ENCODE measurements at places on chromosomes 2 and 18.

GRCh38 chr2:16665748-16666448 is at the start of gene CYRIA:
TSS of gene CYRIA (minus strand) at chr2:16665834. CDS start at chr2:16588119, 77,715 bp downstream.
- peak; percentile 42 for DNase-seq

- DNase-seq: no peak
Measured at GRCh38 chr2:42385225-42385624, 24.2 kb upstream of the COX7A2L start.

GRCh38 chr2:130951018-130951417 is 114.3 kb downstream of the ARHGEF4 start:
- no peak for DNase-seq

- no peak for DNase-seq
Measured at GRCh38 chr18:10235661-10235952, 218.8 kb upstream of the APCDD1 start.

- DNase-seq: peak; percentile 87
Measured at GRCh38 chr2:176104316-176105077, 2.6 kb upstream of the HOXD11 start.

DNA sequence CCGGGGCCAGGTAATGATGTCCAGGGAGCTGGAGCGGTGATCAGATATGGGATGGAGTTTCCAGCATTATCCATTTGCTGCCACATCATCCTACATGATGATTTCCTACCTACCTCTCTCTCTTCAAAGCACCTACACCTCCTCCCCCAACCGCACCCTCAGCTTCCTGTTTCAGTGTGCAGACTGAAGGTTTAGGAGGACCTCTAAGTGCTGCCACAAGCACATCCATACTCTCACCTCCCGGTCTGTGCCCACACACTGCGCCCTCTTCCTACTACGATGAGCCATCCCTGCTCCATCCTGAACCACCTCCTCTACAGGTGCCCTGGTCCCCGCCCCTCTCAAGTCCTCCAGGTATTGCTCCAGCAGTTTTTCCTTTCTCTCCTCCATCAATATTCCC is 123.7 kb downstream of the ALPK2 start:
- DNase-seq: no peak

- no peak for DNase-seq
Measured at GRCh38 chr18:61992923-61993322, 100.1 kb upstream of the RNF152 start.

GRCh38 chr2:216971593-216971992 is 111.7 kb upstream of the TNP1 start:
- DNase-seq: no peak

DNA sequence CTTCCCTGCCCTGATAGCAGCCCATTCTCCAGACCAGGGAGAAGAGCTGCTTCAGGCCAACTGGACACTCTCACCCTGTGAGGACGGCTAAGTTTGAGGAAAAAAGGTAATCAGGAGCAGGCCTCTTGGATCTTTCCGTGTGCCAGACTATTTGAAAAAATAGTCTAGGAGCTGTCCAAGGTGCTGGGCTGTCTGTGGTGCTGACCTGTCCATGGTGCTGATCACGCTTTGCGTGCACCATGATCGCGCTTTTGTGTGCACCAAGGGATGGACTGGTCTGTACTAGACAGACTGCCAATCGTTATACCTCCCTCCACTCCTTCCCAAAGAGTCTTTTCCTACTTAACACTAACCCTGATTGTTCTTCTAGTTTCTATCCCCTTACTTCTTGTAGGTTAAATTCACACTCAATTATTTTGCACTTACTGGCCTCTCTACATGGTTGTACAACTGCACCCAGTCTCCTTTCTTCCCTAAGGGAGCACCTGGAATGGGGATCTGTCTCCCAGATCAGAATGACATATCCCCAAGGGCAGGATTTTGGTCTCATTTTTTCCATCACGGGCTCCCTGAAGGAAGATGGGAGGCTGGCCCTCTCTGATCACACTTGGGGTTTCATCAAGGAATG is 295.4 kb downstream of the CELF4 start:
- peak; percentile 42 for DNase-seq

DNA sequence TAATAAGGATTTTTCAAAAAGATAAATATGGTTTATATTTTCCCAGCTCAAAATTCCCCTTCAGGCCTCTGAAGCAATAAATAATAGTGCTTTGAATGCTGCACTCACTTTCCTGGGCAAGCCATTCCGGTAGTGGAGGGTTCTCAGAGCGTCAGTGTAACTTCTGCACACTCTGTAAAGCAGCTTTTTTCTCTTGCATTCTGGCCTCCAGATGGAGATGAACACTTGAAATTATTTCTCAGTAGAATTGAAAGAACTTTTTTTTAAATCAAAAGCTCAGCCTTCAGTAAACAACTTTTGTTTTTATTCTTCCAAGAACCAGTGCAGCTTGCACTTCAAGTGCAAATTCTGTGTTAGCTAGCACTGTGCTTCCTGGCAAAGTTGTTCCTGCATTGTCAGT is 281.1 kb upstream of the RAB12 start:
- DNase-seq: no peak

GRCh38 chr2:12948961-12949353 is 232.2 kb downstream of the TRIB2 start:
- DNase-seq: no peak

- peak; percentile 72 for DNase-seq
Measured at GRCh38 chr18:46073474-46074331, 1.6 kb upstream of the PSTPIP2 start.

- no peak for DNase-seq
Measured at GRCh38 chr2:38602136-38602731, 494 bp downstream of the HNRNPLL start.

- DNase-seq: no peak
Measured at GRCh38 chr2:174561283-174561971, 36.2 kb downstream of the WIPF1 start.

DNA sequence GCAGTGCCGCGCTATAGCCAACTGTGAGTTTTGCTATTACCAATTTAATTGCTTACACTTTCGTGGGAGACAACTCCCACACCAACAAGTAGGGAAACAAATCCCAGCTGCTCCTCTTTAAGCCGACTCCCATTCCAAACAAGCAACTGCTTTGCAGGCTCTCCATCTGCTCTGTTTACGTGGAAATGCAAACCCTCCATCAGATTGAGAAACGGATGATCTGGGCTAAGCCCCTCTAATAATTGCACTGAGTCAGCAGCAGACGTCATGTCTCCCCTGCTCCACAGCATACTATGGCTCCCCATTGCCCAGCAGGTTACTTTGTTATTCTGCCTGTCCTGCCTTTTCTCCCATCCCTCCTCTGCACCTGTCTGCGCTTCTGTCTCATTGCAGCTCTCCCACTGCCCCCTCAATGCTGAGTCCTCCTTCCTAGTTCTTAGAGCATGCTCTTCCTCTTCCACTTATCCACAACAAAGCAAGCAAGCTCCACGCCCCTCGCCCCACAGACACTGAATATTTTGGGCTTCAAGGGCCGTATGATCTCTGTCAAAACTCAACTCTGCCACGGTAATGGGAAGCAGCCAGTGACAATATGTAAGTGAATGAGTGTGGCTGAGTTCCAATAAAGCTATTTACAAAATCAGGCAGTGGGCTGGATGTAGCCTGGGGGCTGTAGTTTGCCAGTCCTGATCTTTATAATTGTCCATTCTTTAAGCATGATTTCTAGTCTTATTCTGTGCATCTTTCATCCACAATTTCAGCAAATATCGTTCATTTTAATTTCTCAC is 39.5 kb upstream of the ARL4C start:
- DNase-seq: no peak

GRCh38 chr2:147546109-147546508 is 298.7 kb upstream of the ACVR2A start:
- no peak for DNase-seq

DNA sequence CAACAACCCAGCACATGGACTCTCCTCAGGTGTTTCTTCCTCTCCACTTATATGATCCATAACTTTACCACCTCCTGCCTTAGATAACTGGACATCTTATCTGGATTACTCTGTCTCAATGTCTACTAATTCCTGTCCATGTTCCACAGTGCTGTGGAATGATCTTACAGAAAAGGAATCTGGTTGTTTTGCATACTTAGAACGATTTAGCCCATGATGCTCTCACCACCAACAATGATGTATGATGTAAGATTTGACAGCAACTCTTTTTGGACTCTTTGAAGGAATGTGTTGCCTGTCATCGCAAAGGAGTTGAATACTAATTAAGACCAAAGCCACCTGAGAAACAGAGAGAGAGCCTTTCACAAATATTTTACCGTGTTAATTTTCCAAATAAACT is 37.7 kb upstream of the SYT4 start:
- DNase-seq: no peak

- DNase-seq: no peak
Measured at GRCh38 chr2:66440708-66441497, 6.0 kb downstream of the MEIS1 start.

GRCh38 chr2:148971547-148971946 is 67.0 kb upstream of the LYPD6B start:
- DNase-seq: no peak

DNA sequence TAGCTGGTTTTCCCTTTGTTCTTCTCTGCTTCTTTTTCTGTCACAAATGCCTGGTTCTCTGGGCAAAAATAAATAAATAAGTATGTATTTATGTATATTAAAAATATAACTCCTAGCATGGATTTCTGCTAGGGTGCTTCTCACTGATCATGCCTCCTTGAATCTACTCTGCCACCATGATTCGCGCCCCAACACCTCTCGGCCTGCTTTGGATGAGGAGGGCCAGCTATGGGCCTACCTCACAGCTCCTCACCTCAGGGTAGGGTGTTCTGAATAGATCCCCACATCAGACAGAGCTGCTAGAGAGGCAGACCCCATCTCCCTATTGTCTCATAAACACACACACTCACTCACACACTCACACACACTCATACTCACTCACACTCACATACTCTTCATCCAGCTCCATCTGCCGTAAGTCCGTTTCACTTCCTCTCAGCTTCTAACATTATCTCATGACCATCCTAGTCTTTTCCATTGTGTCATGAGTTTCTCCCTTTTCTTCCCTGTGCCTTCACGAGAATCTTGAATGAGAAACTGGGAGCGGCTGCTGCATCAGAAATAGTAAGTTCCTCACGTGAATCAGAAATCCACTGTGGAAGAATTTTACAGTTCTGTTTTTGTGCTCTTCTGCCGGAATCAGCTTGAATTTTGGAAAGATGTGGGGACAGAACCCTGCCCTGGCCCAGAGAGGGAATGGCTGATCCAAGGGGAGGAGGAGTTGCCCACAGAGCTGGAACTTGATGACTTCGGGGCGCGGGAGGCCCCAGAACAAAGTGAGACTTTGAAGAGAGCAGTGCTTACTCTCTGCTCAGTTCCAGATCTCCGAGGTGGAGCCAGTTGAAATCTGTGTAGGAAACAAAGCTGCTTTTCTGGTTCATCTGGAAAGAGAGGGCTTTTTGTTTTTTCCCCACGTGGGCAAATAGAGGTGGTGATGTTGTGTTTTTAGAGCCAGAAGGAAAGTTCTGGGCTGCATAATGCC is 20.9 kb downstream of the ANXA4 start:
- DNase-seq: no peak

DNA sequence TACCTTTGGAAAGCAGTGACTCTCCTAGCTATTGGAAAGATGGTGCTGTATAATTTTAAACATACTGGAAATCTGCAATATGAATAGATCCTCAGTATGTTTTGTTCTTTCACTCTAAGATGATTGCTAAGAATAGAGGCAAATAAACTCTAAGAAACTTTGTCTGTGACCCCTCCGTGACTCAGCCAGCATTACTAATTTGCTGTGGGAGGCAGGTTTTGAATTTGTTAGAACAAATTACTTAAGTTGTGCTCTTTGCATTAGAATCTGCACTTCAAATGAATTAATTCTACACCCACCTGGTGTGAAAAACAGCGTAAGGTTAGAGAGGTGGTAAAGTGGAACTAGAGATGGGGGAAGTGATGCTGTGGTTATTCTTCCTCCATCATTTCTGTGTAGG is 142.2 kb downstream of the RAPGEF4 start:
- no peak for DNase-seq

GRCh38 chr2:62306751-62307468 is 111.0 kb downstream of the B3GNT2 start:
- DNase-seq: peak; percentile 56

DNA sequence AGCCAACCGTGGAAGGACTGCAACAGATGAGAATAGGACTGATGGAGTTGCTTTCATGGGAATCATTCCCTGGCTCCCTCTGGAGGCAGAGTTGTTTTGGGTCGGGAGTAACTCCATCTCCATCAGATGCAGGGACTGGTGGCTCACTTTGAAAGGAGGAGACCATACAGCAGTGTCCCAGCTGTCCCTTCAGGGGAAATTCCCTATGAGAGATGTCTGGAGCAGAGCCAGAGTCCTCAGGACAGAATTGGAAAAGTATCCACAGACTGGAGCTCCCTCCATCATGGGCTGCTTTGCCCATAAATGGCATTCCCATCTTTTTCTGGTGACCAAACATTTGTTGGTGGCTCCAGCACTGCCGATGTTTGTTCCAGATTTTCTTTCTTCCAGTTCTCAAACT is 144.3 kb downstream of the NCK2 start:
- DNase-seq: no peak

DNA sequence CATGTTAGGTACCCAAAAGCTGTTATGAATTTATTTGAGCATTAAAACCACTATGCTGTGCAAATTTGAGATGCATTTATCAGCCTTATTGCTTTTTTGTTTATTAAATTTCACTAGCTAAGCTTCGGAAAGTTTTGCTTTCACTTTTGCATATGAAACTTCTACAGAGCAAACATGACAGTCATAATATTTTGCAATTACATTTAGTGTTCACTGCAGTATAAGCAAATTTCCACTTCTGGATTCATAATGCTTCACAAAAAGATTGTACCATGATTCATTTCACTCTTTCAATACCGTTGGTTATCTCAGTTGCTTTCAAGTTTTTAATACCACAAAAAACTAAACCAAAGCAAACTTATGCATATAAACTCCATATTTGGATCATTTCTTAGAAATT is 228.7 kb upstream of the SLC8A1 start:
- no peak for DNase-seq

DNA sequence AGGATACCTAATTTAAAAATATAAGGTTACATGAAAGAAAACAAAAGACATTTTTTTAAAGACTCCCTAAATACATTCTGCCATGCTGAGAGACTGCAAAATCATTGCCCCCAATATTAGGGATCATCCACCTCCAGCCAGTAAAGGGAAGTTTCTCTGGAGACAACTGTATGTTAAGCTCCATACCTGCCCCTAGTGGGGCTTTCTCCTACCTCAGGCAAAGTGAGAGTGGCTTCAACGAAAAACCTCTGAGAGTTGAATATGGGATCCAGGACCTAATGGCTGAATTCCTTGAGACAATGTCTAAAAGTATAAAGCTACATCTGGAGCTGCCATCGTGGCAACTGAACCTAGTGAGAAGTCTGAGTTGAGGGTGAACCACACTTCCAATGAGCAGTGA is 248.1 kb upstream of the FIGN start:
- no peak for DNase-seq

DNA sequence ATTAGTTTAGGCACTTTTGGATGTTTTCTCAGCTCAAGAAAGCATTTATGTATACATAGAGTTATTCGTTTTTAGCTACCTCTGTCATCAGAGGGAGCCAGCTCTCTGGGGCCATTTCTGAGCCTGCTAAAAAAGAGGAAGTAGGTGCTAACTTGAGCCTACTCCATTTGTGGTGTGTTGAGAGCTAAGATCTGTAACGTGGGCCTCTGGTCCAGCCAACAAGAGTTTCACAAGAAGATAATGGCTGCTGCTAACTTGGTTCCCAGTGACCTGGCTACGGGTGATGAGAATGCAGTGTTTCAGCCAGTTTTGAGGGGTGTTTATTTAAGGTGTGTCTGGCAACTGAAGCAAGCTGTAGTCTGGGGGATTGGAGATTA is 182.5 kb downstream of the PRKCE start:
- no peak for DNase-seq
